Type B pancreatic cell (in vitro differentiated cells): ENCODE measurements at places on chromosomes 16 and 17. TPM values are rescaled to one million over a fixed set of nuclear protein-coding genes. Genes with fewer than 3 reads are reported as not detected.

GRCh38 chr17:15123593-15124263, 141.4 kb downstream of the PMP22 start:
- no peak for DNase-seq
- H3K27ac ChIP-seq = no peak overlapping the region
- H3K27me3 ChIP-seq = peaks cover 14% of the 10 kb centered on the region
- peaks cover 10% of the 10 kb centered on the region for H3K4me1 ChIP-seq
- no peak overlapping the region for H3K4me3 ChIP-seq

DNA sequence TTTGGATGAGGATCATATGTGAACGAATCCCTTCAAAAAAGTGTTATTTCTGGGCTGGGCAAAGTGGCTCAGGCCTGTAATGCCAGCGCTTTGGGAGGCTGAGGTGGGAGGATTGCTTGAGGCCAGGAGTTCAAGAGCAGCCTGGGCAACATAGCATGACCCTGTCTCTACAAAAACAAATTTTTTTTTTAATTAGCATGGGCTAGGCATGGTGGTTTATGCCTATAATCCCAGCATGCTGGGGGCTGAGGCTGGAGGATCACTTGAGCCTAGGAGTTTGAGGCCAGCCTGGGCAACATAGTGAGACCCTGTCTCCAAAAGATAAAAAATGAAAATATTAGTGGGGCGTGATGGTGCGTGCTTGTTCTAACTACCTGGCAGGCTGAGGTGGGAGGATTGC, 4.6 kb downstream of the TAOK1 start:
- no peak for DNase-seq
- peaks cover 6% of the 10 kb centered on the region for H3K36me3 ChIP-seq
- no peak overlapping the region for H3K4me3 ChIP-seq
- H3K27ac ChIP-seq = no peak overlapping the region

DNA sequence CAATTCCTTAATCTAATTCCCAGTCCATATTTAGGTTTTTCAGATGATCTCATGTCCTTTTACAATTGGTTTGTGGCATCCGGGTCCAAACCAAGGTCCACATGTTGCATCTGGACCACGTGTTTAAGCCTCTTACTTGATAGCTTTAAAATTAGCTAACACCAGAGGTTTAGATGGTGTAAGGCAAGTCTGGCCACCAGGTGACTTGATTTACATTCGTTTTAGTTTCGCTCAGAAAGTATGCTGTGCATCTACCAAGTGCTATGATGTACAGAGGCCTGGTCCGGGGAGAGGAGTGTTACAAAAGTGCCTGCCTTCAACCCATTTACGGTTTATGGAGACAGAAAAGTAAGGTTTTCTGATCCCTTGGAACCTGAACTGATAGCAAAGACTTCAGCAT, 878 bp upstream of the DNAJA2 start:
- DNase-seq = no peak
- H3K36me3 ChIP-seq = peaks cover 12% of the 10 kb centered on the region

DNA sequence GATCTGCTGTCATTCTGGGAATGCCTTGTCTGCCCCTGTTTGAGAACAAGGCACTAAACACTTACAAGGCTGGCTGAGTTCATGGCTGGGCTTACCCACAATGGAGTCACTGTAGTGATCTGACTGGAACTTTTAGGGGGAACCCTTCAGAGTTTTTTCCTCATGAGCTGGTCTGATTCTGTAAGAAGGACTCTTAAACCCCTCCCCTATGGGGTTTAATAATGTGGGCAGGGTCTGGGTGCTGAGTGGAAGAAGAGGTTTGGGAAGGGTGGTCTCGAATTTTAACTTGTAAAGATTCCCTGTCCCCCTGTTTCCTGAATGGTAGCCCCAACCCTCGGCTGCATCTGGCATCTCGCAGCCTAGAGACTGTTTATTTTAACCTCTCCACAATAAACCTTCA, 30.6 kb downstream of the OSBPL7 start:
- H3K4me3 ChIP-seq = peak overlapping the region; percentile 32
- peaks cover 93% of the 10 kb centered on the region for H3K27me3 ChIP-seq
- H3K4me1 ChIP-seq = peaks cover 3% of the 10 kb centered on the region
- no peak overlapping the region for H3K27ac ChIP-seq
- no peaks in the 10 kb centered on the region for H3K36me3 ChIP-seq

DNA sequence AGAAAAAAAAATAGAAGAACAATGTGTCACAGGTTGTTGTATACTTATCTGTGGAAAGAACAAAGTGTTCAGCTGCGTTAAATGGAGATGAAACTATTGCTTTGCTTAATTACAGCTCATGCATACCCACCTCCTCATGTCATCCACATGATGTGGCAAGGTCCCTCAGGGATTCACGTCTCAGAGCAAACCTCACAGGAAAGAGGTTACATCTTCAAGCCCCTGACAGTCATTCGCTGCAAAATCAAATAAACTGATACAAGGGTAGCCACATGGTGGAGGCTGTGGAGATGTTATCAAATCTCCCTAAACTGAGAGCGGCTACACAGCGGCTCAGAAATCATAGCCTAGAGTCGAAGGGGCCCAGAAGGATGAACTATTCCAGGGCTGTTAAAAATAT, 21.1 kb downstream of the GINS3 start:
- H3K4me3 ChIP-seq = no peak overlapping the region
- H3K4me1 ChIP-seq = peaks cover 15% of the 10 kb centered on the region
- DNase-seq = no peak
- H3K27ac ChIP-seq = no peak overlapping the region
- H3K36me3 ChIP-seq = no peaks in the 10 kb centered on the region

GRCh38 chr16:49890876-49891275, 35.0 kb upstream of the ZNF423 start:
- no peaks in the 10 kb centered on the region for H3K27me3 ChIP-seq
- peaks cover 4% of the 10 kb centered on the region for H3K4me1 ChIP-seq
- H3K36me3 ChIP-seq = no peaks in the 10 kb centered on the region
- DNase-seq = no peak

- no peaks in the 10 kb centered on the region for H3K27me3 ChIP-seq
- no peak for DNase-seq
- no peak overlapping the region for H3K4me3 ChIP-seq
- H3K27ac ChIP-seq = no peak overlapping the region
- peaks cover 16% of the 10 kb centered on the region for H3K36me3 ChIP-seq
- peaks cover 20% of the 10 kb centered on the region for H3K4me1 ChIP-seq
Measured at GRCh38 chr17:19311421-19312215, 50.9 kb downstream of the B9D1 start.

GRCh38 chr17:42774066-42774745, 957 bp downstream of the VPS25 start:
- H3K27ac ChIP-seq = peak overlapping the region; percentile 97
- no peaks in the 10 kb centered on the region for H3K36me3 ChIP-seq
- no peaks in the 10 kb centered on the region for H3K27me3 ChIP-seq
- peak overlapping the region; percentile 99 for H3K4me3 ChIP-seq
- H3K4me1 ChIP-seq = peaks cover 20% of the 10 kb centered on the region

GRCh38 chr16:48282636-48283263, 35.4 kb upstream of the ABCC11 start:
- no peak overlapping the region for H3K27ac ChIP-seq
- H3K4me3 ChIP-seq = no peak overlapping the region
- H3K36me3 ChIP-seq = peaks cover 52% of the 10 kb centered on the region
- no peaks in the 10 kb centered on the region for H3K4me1 ChIP-seq
- no peak for DNase-seq

GRCh38 chr16:3819746-3820724, 60.5 kb downstream of the CREBBP start:
- DNase-seq = no peak
- peak overlapping the region; percentile 36 for H3K27ac ChIP-seq
- no peaks in the 10 kb centered on the region for H3K27me3 ChIP-seq
- peak overlapping the region; percentile 5 for H3K4me3 ChIP-seq
- peaks cover 76% of the 10 kb centered on the region for H3K4me1 ChIP-seq
- peaks cover 11% of the 10 kb centered on the region for H3K36me3 ChIP-seq

DNA sequence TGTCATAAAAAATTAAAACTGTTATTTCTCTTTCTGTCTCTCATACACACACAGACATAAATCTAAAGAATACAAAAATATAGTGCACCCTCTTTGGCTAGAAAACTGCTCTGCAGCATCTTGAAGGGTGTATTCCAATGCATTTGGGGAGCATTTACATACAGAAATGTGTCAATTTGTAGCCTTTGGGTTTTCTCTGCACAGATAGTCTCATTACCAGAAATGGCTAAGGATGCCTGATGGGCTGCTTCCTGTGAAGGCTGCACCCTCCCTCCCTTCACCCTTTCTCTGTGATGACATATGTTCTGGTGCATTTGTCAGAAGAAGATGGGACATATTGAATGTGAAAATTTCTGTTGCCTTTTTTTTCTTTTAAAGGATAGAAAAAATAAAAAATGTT, 1239.3 kb downstream of the CDH11 start:
- H3K4me1 ChIP-seq = no peaks in the 10 kb centered on the region
- no peak for DNase-seq
- no peaks in the 10 kb centered on the region for H3K36me3 ChIP-seq
- H3K27ac ChIP-seq = no peak overlapping the region
- H3K27me3 ChIP-seq = no peaks in the 10 kb centered on the region

DNA sequence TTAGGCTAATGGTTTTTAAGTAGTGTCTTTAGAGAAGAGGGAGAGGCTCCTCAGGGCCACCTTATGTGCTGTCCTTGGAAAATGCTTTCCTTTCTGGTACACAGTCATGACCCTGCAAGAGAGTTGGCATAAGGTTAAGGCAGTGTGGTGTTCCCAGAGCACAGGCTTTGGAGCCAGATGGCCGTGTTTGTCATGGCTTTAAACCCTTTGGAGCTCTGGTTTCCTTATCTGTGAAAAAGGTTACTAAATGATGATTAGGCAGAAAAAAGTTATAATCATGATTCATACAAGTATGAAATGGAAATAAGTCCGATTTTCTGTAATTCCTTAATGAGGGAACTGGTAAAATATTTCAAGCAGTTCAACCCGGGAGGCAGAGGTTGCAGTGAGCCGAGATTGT, 13.2 kb downstream of the UTP4 start:
- no peaks in the 10 kb centered on the region for H3K27me3 ChIP-seq
- peaks cover 31% of the 10 kb centered on the region for H3K36me3 ChIP-seq
- no peak overlapping the region for H3K4me3 ChIP-seq
- no peak overlapping the region for H3K27ac ChIP-seq

GRCh38 chr17:78324391-78325075, 35.3 kb downstream of the SOCS3 start:
- no peaks in the 10 kb centered on the region for H3K27me3 ChIP-seq
- DNase-seq = no peak
- H3K36me3 ChIP-seq = no peaks in the 10 kb centered on the region
- peak overlapping the region; percentile 66 for H3K27ac ChIP-seq

- peaks cover 8% of the 10 kb centered on the region for H3K27me3 ChIP-seq
- H3K4me3 ChIP-seq = no peak overlapping the region
- H3K4me1 ChIP-seq = peaks cover 6% of the 10 kb centered on the region
Measured at GRCh38 chr16:84000989-84001642, 33.1 kb downstream of the NECAB2 start.

DNA sequence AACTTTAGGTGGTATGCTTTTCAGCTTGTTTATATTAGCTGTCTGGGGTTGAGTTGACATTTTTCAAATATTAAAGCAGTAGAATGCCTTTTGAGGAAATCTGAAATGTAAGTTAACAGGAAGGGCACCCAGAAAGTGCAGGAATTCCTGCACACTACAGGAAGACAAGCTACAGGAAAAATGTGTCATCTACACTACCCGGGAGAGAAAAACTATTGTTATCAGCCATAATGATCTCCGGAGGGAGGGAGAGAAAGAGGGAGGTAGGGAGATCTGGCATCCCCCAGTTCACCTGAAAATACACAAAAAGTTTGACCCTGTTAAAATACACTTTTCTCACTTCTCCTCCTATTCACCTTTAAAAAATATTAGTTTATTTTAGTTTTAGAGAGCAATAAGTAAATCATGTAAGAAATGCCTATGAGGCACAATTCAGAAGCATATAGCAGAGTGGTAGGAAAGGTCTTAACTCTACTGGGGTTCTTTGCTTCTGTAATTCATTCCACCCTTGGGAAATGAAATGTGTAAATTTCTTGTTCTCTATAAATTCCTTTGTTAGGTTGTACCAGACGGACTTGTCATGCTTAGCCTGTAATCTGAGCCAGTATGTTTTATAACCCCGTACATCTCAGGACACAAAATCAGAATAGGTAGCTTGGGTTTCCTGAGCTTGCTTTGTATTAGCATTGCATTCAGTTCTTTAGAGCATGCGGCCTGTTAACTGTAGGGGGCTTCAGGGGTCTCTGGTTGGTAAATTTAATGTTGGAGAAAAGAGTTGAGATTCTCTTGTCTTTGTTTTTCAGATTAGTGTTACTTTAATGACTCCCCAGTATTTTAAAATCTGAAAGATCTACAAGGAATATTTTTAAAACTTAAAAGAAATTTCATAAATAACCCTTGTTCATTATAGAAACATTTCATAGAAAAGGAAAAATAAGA, 3.3 kb downstream of the MAP2K6 start:
- no peaks in the 10 kb centered on the region for H3K27me3 ChIP-seq
- peaks cover 5% of the 10 kb centered on the region for H3K4me1 ChIP-seq
- H3K4me3 ChIP-seq = no peak overlapping the region
- no peaks in the 10 kb centered on the region for H3K36me3 ChIP-seq

GRCh38 chr17:76700617-76701470, 9.9 kb downstream of the MXRA7 start:
- H3K27ac ChIP-seq = peak overlapping the region; percentile 79
- H3K27me3 ChIP-seq = no peaks in the 10 kb centered on the region
- no peaks in the 10 kb centered on the region for H3K36me3 ChIP-seq
- peaks cover 43% of the 10 kb centered on the region for H3K4me1 ChIP-seq
- DNase-seq = no peak

DNA sequence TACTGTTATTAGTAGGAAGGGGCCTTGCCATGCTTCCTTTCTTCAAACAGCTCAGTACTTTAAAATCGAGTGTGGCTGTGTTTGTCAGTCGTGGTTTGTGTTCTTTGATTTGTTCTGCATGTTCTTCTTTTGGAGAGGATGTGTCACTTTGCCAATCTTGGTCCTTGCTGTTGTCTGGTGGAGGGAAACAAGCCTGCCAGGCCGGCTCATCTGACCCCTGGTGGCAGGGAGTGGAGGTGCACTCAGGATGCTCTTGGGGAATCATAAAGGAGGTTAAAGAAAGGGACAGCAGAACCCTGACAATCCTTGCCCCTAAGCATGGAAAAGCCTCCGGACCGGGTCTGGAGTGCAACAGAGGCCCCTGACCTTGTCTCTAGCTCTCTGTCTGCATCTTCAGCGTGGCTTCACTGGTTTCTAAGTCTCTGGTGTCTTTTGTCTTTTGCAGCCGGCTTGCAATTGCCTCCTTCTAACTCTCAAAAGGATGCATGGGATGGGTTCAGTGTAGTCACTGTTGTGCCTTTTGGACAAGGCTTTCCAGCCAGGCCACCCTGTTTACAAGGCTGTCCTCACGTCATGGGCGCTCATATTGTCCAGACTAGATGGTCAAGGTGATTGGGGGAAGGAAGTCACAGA, 135.8 kb downstream of the WWOX start:
- DNase-seq = peak; percentile 76
- peaks cover 34% of the 10 kb centered on the region for H3K4me1 ChIP-seq
- H3K27me3 ChIP-seq = no peaks in the 10 kb centered on the region
- H3K27ac ChIP-seq = peak overlapping the region; percentile 3
- no peaks in the 10 kb centered on the region for H3K36me3 ChIP-seq
- H3K4me3 ChIP-seq = no peak overlapping the region

- H3K36me3 ChIP-seq = peaks cover 6% of the 10 kb centered on the region
- H3K4me1 ChIP-seq = peaks cover 9% of the 10 kb centered on the region
- peak overlapping the region; percentile 89 for H3K27ac ChIP-seq
- peak overlapping the region; percentile 87 for H3K4me3 ChIP-seq
- no peak for DNase-seq
Measured at GRCh38 chr17:78127888-78128550, 536 bp downstream of the TMC6 start.

GRCh38 chr17:42878123-42878880, 22.3 kb upstream of the G6PC1 start:
- peaks cover 46% of the 10 kb centered on the region for H3K27me3 ChIP-seq
- H3K36me3 ChIP-seq = no peaks in the 10 kb centered on the region
- DNase-seq = no peak
- H3K4me3 ChIP-seq = no peak overlapping the region
- H3K27ac ChIP-seq = no peak overlapping the region

C16orf92 gene
- total RNA-seq = not detected in 2 replicates

PRAC1 gene
- 0.88 TPM in 1 of 2 replicates, not detected in the other for total RNA-seq

ACACA gene
- total RNA-seq = 86.7 and 101 TPM in 2 replicates

FBXO39 gene
- total RNA-seq = 0.26 TPM in 1 of 2 replicates, not detected in the other

NLRC5 gene
- total RNA-seq = 1.7 and 2.7 TPM in 2 replicates

FBXW10 gene
- total RNA-seq = 0.19 and 0.22 TPM in 2 replicates

C16orf46 gene
- 4.4 and 5.1 TPM in 2 replicates for total RNA-seq
